ENCODE measurements at places on chromosomes 7 and 10. TPM values are rescaled to one million over a fixed set of nuclear protein-coding genes. Genes with fewer than 3 reads are reported as not detected.

DNA sequence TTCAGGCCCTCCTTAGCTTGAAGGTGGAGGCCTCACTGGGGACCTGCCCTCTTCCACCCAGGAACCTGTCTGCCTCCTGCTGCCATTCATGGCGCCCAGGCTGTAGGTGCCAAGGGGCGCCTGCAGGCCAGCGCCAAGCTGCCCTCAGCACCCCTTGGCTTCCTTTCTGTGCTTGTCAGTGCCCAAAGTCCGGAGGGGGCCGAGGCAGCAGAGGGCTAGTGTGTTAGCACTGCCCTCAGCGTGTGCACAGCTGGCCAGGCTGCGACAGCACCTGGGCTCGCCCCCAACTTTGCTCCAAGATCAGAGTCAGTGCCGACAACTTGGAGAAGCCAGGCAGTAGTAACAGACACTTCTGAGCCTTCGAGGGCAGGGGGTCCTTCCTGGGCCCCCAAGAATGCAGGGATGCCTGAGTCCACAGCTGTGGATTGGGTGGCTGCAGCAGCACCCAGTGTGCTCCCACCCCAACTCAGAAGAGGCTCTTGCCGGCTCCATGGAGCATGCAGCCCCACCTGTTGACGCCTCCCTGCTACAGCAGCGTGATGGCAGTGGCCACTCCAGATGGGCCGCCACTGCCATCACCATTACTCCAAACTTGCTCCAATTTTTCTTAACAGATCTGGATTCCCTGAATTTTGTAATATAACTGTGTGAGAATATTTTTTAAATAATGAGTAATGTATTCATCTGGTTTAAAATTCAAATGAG lies 41.7 kb downstream of the CACUL1 start:
- DNase-seq = no peak

The TCAF2 gene
- total RNA-seq = 19.8 TPM

DNA sequence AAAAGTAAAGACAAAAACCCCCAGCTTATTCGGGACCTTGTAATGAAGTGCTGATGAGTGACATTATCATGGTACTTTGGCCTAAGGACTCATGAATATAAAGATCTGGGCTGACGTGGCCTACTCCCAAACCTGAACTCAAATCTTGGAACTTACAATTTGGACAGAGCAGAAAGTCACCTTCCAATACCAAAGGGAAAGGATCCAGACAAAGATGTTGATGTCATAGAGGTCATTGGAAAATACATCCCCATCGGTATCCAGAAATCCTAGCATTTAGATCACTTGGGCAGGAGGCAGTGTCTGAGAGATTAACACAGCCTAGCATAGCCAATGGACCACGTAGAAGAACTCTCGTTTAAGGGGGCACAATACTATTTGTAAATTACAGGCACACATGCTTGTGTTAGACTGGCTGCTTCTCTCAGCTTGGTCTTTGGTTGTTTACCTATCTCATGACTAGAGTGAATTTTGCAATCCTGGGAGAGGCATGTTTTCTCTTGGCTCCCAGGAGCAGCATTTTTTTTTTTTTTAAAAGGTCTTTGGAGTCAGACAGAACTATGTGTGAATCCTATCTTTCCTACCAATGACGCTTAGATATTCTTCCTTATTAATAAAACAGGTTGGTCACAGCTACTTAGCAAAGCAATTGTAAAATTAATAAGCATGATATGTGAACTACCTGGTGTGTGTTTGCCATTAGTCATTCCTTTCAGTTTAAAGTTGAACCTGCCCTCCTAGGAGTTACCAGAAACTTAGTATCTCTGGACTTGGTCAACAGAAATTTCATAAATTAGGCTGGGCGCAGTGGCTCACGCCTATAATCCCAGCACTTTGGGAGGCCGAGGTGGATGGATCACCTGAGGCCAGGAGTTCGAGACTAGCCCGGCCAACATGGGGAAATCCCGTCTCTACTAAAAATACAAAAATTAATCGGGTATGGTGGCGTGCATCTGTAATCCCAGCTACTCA lies 27.8 kb upstream of the MRPS33 start:
- DNase-seq = no peak

- DNase-seq = no peak
Measured at GRCh38 chr10:97991871-97992270, 38.5 kb downstream of the CRTAC1 start.

The PRKAR1B gene
- total RNA-seq = 16.5 TPM

The HTRA1 gene
- total RNA-seq = 26.1 TPM

GRCh38 chr7:132782777-132783640 lies 206.7 kb upstream of the PLXNA4 start:
- DNase-seq = no peak

- DNase-seq = no peak
Measured at GRCh38 chr10:69458430-69459100, 7.3 kb downstream of the TSPAN15 start.

DNA sequence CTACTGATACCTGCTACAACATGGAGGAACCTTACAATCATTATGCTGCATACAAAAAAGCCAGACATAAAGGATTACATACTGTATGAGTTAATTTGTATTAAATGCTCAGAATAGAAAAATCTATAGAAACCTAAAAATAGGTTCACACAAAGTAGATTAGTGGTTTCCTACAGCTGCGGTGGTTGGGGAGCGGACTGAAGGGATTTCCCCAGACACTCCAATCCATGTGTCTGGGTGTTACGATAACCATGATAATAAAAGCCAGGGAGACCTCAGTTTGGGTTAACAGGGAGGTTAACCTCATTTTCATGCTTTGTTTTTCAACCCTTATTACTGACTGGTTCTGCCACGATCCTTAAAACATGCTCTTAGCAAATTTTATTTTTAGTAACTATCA lies 355.9 kb downstream of the KCNMA1 start:
- no peak for DNase-seq

The RPEL1 gene
- 0.88 TPM for total RNA-seq

The CYP26C1 gene
- not detected for total RNA-seq

DNA sequence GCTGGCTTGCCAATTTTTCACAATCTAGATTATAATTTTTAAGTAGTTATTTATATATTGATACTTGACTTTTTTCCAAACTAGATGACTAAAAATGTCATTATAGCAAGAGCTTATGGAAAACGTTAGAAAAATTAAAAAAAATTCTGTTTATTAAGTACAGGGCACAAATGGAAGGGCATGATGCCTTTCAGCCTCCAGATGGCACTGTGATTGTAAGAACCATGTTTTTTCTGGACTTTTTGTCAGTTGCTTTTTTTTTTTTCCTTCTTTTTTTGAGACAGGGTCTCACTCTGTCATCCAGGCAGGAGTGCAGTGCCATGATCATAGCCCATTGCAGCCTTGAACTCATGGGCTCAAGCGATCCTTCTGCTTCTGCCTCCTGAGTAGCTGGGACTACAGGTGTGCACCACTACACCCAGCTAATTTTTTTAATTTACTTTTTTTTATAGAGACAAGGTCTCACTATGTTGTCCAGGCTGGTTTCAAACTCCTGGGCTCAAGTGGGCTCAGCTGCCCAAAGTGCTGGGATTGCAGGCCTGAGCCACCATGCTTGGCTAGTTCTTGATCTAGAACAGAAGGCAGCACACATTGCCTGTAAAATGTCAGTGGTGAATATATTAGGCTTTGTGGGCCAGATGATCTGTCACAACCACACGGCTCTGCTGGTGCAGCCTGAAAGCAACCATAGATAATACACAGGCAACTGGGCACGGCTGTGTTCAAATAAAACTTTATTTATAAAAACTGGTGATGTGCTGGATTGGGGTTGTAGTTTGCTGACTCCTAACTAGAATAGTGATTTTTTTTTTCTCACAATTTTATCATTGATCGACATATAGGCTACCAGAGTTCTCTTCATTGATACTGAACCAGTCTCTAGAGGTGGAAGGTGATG lies 27.4 kb downstream of the UCMA start:
- no peak for DNase-seq

GRCh38 chr10:105986912-105987635 lies 1177.4 kb downstream of the SORCS1 start:
- no peak for DNase-seq

DNA sequence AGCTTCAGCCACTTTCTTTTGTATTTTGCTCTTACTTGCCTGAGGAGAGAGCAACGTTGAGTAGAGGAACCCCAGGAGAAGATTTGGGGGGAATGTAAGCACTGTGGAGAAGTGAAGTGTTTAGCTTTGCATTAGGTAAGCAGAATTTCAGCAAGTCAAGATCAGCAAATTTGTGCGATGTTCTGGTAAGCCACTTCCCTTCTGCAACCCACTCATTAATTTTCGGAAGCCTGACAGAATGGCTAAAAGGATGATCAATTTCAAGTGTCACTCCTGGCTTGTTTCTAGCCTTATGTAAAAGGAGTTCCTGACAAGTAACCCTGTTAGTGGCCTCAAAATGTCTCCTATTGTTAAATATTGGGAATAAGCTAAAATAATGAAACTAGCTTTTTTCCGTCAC lies 48.5 kb upstream of the NXPH1 start:
- DNase-seq = no peak

- no peak for DNase-seq
Measured at GRCh38 chr10:127027786-127028185, 122.6 kb downstream of the DOCK1 start.

- DNase-seq = no peak
Measured at GRCh38 chr7:21980926-21981500, 35.3 kb upstream of the CDCA7L start.

- no peak for DNase-seq
Measured at GRCh38 chr7:434891-435629, 84.6 kb downstream of the PDGFA start.

The ERVW-1 gene
- total RNA-seq = not detected
